ENCODE measurements at places on chromosomes 5 and 9.

DNA sequence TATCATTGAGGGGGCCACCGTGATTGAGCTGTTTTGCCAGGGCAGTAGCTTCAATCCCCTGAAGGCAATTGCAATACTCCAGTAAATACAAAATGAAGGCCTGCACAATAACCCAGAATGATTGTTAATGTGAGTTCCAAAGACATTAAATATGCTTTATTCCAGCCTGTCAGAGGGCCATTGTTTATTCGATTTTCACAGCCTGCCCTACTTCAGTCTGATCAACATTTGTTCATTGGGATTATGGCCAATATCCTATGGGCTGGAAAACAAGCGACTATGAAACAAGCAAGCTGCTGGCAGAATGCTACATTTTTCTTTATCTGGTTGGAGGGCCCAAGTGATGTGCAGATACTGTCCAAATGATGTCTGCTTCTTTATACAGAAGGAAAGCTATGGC, 543.1 kb downstream of the TLE1 start:
- DNase-seq: no peak

GRCh38 chr5:82622205-82622604, 344.1 kb upstream of the RPS23 start:
- no peak for DNase-seq

- DNase-seq: no peak
Observed at GRCh38 chr9:21326526-21327139, 8.6 kb downstream of the KLHL9 start.

DNA sequence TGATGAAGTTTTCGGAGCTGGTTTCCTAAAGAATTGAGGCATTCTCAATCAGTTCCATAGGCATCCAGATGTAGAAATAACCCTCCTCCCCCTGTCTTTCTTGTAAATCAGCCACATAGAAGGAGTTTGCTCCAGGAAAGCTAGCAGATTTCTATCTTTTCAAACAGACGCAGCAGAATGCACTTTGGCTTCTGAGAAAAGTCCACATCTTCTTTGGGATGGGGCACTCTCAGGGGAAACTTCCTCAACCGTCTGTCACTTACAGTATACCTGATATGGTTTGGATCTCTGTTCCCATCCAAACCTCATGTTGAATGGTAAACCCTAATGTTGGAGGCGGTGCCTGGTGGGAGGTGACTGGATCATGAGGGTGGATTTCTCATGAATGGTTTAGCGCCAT, 94.1 kb downstream of the SNCAIP start:
- no peak for DNase-seq

GRCh38 chr5:106759581-106759980, 911.2 kb downstream of the EFNA5 start:
- DNase-seq: no peak

DNA sequence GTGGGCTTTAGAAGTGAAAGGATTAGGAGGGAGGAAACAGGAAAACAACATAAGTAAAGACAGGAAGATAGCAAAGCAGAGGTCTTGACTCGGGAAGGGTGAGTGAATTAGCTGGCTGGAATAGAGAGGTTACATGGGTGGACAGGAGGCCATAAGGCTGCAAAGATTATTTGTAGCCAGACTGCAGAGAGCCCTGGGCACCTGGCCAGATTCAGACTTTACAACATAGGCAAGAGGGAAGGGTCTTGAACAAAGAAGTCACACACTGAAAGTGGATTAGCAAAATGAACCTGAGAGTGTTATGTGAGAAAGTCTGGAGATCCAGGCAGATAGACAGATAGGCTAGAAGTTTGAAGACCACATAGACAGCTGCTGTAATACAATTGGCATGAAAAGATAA, 29.7 kb upstream of the CER1 start:
- no peak for DNase-seq

DNA sequence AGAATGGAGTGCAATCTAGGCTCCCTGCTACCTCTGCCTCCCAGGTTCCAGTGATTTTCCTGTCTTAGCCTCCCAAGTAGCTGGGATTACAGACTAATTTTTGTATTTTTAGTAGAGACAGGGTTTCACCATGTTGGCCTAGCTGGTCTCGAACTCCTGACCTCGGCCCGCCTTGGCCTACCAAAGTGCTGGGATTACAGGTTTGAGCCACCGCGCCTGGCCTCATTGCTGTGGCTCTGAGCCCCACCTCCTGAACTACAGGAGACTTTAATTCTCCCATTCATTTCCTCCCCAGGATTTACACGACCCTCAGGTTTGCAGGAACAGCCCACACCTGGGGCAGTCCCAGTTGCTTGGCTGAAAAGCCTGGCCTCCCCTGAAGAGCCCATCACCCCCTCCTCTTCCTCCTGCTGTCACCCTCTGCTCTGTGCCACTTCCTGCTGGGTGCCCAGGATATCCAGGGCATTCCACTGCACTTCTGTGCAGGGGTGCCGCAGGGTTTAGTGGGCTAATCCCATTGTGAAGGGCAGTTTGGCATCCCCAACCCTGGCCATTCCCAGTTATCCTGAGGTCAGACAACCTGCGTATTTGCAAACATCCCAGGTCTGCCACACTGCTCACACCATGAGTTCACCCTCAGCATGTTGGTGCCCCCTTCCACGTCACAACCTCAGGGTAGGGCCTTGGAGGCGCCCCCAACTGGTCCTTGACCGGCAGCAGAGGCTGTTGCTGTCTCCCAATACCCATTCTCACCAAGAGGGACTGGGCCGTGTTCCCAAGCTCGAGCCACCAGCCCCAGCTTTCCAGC, 265.0 kb upstream of the IRX4 start:
- DNase-seq: no peak
